ENCODE measurements at places on chromosomes 16 and 17.

- no peak for DNase-seq
Observed at GRCh38 chr17:54270499-54270898, 447.8 kb downstream of the KIF2B start.

DNA sequence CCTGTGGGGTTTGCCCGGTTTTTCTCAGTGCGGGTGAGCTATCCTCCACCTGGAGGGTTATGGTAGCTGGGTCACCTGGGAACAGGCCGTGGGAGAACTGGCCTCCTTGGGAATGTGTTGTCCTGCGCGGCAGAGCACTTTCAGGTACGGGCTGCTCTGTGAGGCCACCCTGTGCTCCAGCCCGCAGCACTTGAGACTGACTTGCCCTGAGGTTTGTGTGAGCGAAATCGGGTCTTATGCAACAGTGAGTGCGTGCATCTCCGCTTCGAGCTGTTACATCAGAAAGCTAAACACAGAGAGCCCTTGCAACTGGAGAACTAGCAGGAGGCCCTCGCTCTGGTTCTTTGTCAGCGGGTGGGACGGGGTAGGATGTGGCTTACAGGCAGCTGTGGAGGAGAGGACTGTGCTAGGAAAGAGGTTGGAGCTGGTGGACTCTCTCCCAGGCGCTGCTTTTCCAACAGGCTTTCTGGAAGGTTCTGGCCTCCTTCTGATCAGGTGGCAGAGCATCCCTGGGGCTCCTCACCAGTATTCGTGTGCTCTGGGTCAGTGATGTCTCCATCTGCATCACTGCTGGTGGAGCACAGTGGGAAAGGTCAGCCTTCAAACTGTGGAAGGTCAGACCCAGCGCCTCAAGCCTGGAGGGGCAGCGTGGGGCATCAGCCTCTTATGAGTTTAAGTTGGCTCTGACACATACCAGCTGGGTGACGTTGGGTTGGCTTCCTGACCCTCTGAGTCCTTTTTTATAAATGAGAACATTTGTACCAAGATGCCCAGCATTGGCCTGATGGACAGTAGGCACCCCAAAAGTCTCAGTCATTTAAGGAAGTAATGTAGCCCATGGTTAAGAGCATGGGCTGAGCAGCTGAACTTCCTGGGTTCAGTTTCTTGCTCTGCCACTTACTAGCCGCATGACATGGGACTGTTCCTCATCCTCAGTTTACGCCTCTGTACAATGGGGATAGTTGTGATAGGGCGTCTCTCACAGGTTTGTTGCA is 76.3 kb downstream of the KSR1 start:
- DNase-seq: no peak

GRCh38 chr16:85570735-85571562 is 42.2 kb upstream of the GSE1 start:
- DNase-seq: peak; percentile 35

GRCh38 chr17:16044487-16044886 is 44.9 kb downstream of the TTC19 start:
- DNase-seq: no peak

GRCh38 chr17:80878876-80879722 is 112.5 kb upstream of the CHMP6 start:
- DNase-seq: no peak

- no peak for DNase-seq
Observed at GRCh38 chr16:72620348-72620747, 427.6 kb downstream of the ZFHX3 start.

- DNase-seq: no peak
Observed at GRCh38 chr17:13099926-13100325, 82.1 kb upstream of the ELAC2 start.

DNA sequence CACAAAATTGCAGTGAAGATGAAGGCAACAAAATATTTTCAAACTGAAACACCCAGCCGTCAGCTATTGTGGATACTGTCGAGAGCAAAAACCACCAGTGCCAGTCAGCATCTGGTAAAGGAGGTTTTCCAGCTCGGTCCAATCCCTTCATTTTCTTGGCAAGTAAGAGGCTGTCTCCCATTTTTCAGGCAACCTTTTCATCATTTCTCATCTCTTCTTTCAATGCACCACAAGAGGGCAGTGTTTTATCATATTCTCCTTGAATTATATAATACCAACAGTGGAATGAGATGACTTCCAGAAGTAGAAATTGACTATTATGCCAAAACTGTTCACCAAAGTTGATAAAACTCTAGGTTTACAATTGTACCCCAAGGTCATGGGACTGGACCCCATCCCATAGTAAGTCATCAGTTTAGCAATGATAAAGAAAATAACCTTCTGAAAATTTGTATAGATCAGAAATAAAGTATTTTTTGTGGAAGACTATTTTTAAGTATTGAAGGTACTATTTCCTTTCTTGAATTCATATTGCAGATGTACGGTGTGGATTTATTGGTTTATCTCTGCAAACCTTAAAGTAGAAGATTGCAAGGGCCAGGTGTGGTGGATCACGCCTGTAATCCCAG is 16.8 kb downstream of the NQO1 start:
- no peak for DNase-seq

DNA sequence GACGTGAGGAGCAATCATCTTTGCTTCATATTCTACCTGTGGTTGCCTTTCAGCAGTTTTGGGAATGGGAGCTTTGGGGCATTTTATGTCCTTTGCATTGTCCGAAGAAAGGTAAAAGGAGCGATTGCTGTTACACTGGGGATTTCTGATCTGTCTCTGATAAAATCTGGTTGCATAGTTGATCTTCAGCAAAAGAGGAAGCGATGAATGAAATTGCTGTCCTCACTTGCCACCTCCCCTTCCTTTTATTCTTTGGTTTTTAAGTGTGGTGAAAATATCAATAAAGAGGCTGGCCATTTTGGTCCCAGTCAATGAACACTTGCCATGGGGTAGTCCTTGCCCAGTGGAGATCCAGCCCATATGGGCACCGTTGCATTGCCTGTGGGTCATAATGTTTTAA is 236.8 kb downstream of the MSI2 start:
- no peak for DNase-seq

DNA sequence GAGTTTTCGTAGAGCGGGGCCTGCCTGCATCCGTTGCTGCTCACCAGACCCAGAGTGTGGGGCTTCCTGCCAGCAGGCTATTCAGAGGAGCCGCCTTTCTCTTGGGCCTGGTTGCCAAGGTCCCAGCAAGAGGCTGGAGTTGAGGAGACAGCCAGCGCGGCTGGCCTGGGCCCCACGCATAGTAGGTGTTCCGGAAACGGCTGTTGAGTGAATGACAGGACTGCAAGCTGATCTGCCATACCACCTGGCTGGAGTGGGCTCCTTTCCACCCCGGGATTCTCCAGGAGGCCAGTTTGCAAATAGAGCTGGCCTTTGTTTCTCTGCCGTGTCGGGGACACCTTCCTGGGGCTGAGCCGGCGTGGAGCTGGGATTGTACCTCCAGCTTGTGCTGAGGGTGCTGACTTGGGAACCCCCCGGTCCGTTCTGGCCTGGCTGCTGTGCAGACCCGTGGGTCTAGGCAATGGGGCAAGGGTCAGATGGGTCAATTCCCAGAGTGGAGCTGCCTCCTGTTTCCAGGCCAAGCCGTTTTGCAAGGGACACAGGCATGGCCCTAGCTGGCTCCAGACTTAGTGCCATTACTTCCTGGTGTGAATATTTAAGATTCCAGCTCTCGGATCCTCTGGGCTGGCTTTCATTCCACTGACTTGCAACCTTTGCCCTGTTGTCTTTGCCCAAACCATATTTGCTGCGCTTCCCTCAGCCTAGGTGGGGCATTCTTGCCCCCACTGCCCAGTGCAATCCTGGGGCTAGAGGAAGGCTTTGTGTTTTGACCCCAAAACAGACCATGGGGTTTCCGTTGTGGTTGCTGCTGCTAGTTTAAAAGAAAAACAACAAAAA is 68.8 kb downstream of the CMIP start:
- no peak for DNase-seq

DNA sequence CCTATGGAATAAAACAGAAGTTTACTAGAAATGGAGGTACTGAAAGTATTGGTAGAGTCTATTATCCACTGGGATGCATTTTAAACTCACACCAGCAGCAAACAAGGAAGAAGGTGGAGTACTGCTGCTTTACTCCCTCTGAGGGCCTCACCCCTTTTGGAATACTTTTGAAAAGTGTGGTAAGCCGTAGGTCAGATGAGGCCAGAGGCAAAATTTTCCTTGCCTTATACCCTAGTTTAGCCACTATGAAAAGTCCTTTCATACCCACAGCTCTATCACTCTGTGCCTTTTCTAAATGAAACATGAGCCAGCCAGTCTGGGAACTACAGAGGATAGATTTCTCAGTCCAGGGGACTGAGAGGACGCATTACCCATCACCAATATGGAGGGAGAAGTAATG is 14.0 kb downstream of the GDE1 start:
- no peak for DNase-seq

- no peak for DNase-seq
Observed at GRCh38 chr17:74763565-74764387, 12.4 kb downstream of the NAT9 start.

- no peak for DNase-seq
Observed at GRCh38 chr17:39099663-39100286, 51.7 kb downstream of the PLXDC1 start.

GRCh38 chr16:4360538-4361021 is 9.5 kb upstream of the PAM16 start:
- DNase-seq: peak; percentile 35

GRCh38 chr16:71537643-71538042 is 11.4 kb downstream of the CHST4 start:
- DNase-seq: peak; percentile 54

DNA sequence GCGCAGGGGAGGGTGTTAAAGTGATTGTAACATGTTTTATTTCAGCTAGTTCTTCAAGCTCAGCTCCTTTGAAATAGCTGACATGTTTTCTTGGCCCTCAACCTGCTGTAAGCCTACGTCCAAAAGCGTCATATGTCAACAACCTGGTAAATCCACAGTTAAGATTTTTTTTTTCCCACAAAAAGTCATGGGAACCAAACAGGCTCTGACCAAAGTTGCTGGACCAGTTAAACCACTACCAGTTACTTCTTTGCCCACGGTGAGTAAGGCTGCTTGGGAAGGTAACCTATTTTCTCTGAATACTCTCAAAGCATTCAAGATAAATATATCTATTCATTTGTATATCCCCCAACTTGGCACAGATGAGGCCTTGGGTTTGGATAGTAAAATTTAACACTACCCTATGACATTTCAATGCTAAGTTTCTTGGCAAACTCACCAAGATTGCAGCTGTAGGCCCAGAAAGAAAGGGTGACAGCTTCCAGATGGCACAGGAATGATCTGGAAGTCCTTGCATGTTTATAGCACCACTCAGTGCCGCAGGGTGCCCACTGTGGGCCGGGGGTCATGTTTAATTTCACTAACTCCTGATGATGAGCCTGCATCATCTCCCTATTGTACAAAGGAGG is 166.2 kb downstream of the XYLT1 start:
- no peak for DNase-seq

DNA sequence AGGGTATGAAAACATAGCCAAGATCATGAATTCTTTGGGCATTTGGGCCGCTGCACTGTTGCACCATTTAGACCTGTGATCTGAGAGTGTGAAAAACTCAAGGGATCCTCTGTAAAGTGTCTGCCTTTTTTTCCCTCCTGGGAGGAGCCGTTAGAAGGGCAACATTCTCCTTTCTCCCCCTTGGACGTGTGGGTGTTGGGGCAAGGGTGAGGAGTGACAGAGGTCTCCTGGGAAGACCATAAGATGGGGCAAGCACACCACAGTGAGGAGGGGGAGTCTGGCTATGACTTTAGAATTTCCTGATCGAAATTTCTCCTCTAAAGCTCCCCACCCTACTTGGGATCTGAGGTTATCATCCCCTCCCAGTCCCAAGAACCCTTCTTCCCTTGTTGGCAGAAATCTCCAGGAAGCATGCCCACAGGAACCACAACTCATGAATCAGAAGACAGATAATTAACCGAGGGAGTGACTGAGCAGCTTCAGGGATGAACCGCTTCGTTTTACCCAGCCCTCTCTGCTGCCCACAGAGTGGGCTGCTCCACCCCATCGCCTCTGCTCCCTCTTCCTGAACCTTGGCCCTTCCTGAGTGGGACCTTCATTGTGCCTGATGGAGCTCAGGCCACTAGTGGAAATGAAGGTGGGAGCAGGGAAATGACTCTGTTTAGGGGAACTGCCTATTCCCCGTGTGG is 4.2 kb downstream of the ITGB3 start:
- no peak for DNase-seq

DNA sequence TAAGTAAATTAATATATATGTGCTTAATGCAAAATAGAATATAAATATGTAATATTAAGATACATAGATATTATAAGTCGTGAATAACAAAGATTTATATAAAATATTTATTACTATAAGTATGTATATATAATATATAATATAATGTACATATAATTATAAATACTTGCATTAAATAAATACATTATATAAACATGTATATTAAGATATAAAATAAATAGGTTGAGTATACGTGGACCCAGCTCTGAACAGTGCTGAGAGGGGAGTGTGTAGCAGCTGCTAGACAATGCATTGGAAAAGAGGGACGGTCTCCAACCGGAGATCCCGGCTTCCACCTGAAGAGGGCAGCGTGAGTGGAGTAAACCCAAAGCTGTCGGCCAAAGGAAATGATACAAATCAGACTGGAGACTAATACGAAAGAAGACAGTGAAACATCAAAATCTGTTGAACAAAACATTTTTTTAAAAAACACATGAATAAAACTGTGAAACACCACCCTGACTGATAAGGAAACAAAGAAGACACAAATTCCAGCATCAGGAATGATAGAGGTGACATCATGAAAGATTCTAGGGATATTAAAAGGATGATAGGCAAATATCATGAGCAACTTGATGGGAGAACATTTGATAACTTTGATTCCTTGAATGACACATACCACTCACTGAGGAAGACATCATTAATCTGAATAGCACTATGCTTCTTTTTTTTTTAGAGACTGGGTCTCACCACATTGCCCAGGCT is 125.4 kb upstream of the CHMP6 start:
- DNase-seq: peak; percentile 86

GRCh38 chr17:70539132-70539924 is 370.0 kb downstream of the KCNJ2 start:
- DNase-seq: no peak

GRCh38 chr16:67169642-67170167 is 633 bp upstream of the NOL3 start:
- peak; percentile 59 for DNase-seq

- no peak for DNase-seq
Observed at GRCh38 chr16:12324152-12324551, 347.6 kb downstream of the SNX29 start.

DNA sequence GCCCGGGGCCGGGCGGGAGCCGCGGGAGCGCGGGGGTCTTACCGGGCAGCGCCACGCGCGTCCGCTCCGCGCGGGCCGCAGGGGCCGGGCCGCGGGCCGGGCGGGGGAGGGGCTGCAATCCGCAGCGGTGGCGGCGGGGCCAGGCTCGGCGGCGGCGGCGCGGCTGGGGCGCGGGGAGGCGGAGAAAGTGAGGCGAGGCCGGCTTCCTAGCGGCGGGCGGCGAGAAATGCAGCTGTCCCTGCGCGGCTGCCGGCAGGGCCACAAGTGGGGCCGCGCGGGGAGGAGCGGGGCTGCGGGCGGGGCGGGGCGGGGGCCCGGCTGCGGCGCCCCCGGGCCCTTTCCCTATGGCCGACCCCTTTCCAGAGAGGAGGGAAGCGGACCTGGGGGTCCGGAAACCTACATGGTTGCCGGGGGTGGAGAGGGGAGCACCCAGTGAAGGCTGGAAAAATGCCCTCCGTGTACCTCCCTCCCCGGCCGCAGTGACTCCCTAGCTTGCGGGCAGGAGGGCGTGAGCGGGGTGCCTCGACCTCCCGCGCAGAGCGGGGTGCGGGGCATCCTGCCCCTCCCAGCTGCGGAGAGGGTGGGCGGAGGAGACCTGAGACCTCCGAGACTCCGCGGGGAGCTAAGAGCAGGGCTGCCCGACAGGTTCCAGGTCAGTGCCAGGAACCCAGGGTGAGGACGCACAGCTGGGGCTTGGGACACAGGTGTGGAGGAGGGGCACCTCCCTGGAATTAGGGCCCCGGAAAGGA is at the start of gene CUEDC1:
Gene CUEDC1, minus strand, starts transcription at position 230 of the 749 bp plus-strand sequence. CDS start 69,848 bp downstream, outside the sequence.
- DNase-seq: peak; percentile 82

Data from stimulated activated CD4-positive, alpha-beta T cell treated with anti-CD3 and anti-CD28 coated beads, Interleukin-15, amount 100 ng/mL, for 24 hours (primary cell).